ENCODE measurements at places on chromosomes 12 and 14.

- DNase-seq: no peak
Observed at GRCh38 chr12:63978519-63978918, 134.0 kb downstream of the SRGAP1 start.

GRCh38 chr14:90419200-90419599, 22.4 kb downstream of the CALM1 start:
- DNase-seq: peak; percentile 74

- no peak for DNase-seq
Observed at GRCh38 chr12:91211866-91212265, 29.2 kb upstream of the DCN start.

DNA sequence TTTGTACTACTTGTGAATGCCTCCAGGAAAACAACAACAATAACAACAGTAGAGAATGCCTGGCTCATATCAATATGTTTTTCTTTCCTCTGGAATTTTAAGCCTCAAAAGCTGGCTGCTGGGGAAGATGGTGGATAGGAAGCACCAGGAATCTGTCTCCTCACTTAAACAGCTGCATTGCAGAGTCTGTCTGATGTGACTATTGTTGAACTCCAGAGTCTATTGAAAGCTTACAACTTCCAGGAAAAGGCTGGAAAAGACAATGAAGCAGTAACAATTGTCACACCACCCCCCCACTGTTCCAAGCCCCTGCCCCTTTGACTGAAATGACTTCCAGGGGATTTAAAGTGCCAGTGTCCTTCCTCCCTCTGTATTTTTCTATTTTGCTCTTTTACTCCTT, 309.7 kb downstream of the BMP4 start:
- no peak for DNase-seq

- DNase-seq: peak; percentile 18
Observed at GRCh38 chr12:118219772-118220171, 83.8 kb downstream of the PEBP1 start.

GRCh38 chr12:130700492-130701401, 15.4 kb downstream of the RIMBP2 start:
- DNase-seq: peak; percentile 2

DNA sequence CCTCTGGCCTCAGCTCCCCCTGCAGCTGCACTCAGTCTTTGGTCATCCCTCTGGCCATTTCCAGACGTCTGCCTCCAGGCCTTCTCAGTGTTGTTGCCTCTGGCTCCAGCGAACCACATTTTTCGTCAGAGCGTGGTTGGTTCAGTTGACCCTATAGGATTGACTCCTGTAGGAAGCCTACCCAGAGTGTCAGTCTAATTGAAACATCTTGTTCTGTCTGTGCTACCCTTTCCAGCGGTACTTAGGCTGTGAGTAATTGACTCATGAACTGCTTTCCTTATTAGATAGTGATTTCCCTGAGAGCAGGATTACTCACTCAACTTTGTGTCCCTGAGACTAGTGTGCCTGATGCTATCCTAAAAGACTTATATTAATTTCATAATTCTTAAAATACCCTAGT, 373.2 kb downstream of the ATP23 start:
- no peak for DNase-seq

DNA sequence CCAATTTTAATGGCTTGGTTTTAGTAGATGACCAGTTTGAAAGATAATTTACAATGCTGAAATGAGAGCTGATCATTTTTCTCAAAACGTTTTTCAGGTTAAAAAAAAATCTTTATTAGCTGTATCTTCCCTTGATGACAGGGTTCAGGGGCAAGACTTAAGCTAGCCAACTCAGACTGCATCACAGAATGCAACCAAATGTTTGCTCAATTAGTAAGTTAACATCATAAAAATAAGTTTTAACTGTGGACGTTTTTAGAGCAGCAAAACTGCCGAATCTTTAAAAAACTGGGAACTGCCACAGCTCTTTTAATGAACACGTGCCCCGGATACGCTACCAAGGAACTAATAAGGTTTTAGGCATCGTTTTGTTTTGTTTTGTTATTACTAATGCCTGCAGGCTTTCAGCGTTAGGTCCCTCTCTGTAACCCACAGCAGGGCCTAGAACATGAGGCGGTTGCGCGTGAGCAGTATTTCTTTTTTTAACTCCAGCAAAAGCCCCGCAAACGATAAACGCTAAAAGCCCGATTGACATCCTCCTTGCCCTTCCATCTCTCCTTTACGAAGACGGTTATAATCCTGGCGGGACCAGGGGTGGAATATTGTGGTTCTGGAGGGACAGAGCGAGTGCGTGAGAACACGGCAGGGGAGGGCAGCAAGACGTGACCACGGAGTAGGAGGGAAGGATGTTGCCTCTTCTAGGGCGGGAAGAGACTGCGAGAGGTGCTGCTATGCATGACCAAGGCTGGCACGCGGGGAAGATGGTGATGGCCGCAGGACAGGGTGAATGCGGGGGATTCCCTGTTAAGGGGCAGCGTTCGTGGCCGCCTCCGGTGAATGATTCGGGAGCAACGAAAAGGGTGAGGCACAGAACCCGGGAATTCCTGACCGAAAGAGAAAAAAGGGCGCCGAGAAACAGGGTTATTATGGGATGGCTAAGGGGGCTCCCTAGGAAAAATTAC, 652 bp downstream of the SUPT16H start:
- DNase-seq: peak; percentile 62
